ENCODE measurements at places on chromosomes 16 and 17. TPM values are rescaled to one million over a fixed set of nuclear protein-coding genes. Genes with fewer than 3 reads are reported as not detected.

CD300LB gene
- total RNA-seq: 0.91 TPM

DNA sequence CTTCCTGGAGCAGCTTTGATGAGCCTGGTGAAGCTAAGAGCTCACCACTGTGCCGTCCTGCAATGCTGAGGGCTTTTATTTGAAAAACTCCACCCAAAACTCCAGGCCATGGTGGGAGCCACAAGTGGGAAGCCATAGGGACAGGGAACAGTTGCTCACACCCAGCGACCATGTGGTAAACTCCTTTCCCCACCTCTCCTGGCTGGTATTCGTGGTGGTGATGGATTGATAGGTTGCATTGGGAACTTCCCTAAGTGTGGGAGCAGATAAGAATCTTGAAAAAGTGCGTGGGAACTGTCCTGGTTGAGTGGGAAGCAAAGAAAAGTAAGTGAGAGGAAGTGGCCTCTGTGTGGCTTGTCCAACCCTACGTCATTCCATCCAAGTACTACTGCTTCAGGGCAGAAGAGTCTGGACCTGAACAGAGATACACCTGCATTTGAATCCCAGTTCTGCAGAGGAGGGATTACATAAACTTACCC is at the start of gene CCL1:
TSS of gene CCL1 (minus strand) at position 51 of the 479 bp plus-strand sequence. CDS start 72 bp downstream, outside the sequence.
- no peak within 1 kb of the TSS for H3K27ac ChIP-seq
- no peaks in the 10 kb centered on the region for H3K36me3 ChIP-seq

- H3K36me3 ChIP-seq: peaks cover 52% of the 10 kb centered on the region
- H3K27ac ChIP-seq: no peak overlapping the region
- H3K4me3 ChIP-seq: no peak overlapping the region
- DNase-seq: no peak
These were observed 50.1 kb upstream of the TRAP1 start for GRCh38 chr16:3767333-3767986.

GRCh38 chr16:9151597-9151996 is 60.2 kb downstream of the HAPSTR1 start:
- H3K36me3 ChIP-seq: no peaks in the 10 kb centered on the region
- H3K27ac ChIP-seq: no peak overlapping the region
- no peak overlapping the region for H3K4me3 ChIP-seq

DNA sequence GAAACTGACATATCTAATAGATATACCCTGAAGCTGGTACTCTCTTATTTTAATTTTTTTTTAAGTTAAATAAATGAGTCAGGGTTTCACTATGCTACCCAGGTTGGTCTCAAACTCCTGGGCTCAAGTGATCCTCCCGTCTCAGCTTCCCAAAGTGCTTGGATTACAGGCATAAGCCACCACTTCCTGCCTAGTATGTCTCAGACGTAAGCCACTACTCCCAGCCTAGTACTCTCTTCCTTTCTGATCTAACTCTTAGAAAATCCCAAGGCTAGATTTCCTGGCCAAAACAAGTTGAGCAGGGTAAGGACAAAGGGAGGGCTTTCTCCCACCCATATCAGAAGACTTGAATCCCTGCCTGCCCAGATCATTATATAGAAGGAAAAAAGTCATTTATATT is 33.7 kb downstream of the HOXB1 start:
- H3K36me3 ChIP-seq: no peaks in the 10 kb centered on the region
- no peak overlapping the region for H3K4me3 ChIP-seq
- H3K27me3 ChIP-seq: no peaks in the 10 kb centered on the region
- peaks cover 6% of the 10 kb centered on the region for H3K4me1 ChIP-seq
- DNase-seq: no peak

DNA sequence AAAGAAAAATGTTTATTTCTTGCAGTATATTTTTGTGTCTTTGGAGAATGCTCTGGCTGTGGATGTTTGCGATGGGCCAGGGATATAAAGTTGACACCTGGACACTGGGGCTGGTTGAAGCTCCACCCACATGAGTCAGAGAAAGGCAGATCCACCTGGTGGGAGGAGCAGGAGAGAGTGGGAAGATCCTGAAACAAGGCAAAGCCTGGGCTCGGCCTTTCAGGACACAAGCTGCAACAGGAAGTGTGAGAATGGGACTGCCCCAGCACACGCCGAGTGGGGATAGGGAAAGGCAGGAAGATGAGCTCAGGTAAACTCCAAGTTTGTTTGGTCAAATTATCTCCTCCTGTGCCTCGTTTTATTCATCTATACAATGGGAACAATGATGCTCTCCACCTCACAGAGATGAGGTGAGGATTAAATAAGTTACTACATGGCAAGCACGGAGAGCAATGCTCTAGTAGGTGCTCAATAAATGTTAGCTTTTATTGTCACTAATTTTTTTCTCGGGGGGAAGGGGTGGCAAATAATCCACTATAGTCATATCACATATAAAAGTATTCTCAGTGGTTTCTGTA is 21.4 kb upstream of the PITPNM3 start:
- DNase-seq: no peak
- peaks cover 10% of the 10 kb centered on the region for H3K4me1 ChIP-seq
- H3K36me3 ChIP-seq: peaks cover 6% of the 10 kb centered on the region
- H3K27ac ChIP-seq: no peak overlapping the region
- no peaks in the 10 kb centered on the region for H3K27me3 ChIP-seq

GRCh38 chr17:61795546-61795945 is 67.8 kb downstream of the BRIP1 start:
- H3K27me3 ChIP-seq: no peaks in the 10 kb centered on the region
- no peak overlapping the region for H3K4me3 ChIP-seq
- DNase-seq: no peak

DNA sequence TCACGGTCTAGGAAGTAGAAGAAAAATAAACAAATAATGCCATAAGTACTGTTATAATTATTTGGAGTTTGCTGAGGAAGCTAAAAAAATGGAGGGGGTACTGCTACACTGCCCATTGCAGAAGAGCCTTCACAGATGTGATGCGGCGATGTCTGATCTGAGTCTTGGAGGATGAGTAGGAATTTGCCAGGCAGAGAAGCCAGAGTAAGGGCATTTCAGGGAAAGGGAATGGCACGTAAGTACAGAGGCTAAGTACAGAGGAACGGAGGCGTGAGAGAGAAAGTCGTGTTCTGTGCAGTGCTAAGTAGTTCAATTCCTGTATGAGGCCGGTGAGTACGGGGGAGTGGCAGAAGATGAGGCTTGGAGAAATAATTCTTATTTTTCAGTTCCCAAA is 741 bp upstream of the GRB2 start:
- H3K36me3 ChIP-seq: no peaks in the 10 kb centered on the region
- no peak for DNase-seq
- H3K27ac ChIP-seq: no peak overlapping the region
- H3K4me3 ChIP-seq: peak overlapping the region; percentile 35
- H3K4me1 ChIP-seq: no peaks in the 10 kb centered on the region

DNA sequence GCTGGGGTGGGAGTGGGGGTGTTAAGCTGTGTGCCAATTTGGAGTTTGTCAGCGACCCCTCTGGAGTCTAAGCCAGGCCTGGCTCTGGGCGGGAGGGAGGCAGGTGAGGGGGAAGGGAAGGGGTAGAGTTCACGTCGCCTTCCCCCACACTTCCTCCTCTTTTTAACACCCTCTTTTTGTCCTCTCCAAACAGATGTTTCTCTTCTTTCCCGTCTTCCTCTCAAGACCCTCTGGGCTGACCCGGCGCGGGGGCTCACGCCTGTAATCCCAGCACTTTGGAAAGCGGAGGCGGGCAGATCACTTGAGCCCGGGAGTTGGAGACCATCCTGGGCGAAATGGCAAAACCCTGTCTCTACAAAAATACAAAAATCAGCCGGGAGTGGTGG is 3.3 kb downstream of the HOXB1 start:
- no peaks in the 10 kb centered on the region for H3K36me3 ChIP-seq
- peak; percentile 90 for DNase-seq
- H3K4me3 ChIP-seq: no peak overlapping the region
